ENCODE measurements at places on chromosomes 13 and 19.
A peak's percentile ranks its signal among the peaks of the same experiment; 100 is the strongest.

GRCh38 chr19:5880604-5881078 is 10.3 kb upstream of the FUT5 start:
- DNase-seq = no peak

DNA sequence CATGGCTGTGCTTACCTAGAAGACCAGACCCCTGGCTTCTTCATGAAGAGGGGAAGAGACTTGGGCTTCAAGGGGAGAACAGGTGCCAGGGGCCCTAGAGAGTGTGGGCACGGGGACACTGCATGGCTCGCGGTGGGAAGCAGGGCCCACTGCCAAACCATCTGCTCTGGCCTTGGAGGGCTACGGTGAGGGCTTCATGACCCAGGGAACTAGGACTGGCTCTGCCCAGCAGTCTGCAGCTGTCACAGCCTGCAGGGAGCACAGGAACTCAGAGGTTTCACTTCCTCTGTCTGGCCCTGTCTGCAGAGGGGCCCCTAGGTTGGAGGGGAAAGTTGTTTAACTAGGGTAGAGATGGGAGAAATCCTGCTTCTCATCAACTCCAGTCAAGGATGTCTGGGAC is 4.3 kb downstream of the ERCC1 start:
- DNase-seq = peak; percentile 81

DNA sequence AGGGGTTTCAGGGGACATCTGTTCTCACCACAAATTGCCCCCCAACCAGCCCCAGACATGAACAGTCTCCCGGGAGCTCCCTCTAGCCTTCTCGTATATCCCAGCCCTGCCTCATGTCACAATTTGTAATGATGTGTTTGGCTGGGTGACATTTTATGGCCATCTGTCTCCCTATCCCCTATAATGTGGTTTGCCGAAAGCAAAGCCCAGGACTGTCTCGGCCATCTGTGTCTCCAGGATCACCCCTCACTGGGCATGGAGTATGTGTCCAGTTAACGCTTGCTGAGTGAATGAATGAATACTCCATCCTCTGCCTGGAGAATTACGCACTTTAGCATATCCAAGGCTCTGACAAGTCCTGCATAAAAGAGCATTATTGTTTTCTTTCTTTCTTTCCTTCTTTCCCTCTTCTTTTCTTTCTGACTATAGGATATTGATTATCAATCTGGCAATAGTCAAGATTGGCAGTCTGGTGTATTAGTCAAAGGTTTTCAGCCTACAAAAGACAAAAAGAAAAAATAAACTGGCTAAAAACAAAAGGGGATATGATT is 15.1 kb downstream of the HPN start:
- no peak for DNase-seq

- DNase-seq = no peak
Observed at GRCh38 chr19:16232568-16232967, 34.9 kb downstream of the AP1M1 start.

GRCh38 chr19:11247391-11247790 is 8.0 kb downstream of the ANGPTL8 start:
- no peak for DNase-seq

- DNase-seq = peak; percentile 42
Observed at GRCh38 chr13:25286308-25286968, 850 bp downstream of the MTMR6 start.

- DNase-seq = no peak
Observed at GRCh38 chr19:3049089-3049488, 13.2 kb downstream of the TLE5 start.

- no peak for DNase-seq
Observed at GRCh38 chr19:11265785-11266236, 3.5 kb upstream of the DOCK6 start.

DNA sequence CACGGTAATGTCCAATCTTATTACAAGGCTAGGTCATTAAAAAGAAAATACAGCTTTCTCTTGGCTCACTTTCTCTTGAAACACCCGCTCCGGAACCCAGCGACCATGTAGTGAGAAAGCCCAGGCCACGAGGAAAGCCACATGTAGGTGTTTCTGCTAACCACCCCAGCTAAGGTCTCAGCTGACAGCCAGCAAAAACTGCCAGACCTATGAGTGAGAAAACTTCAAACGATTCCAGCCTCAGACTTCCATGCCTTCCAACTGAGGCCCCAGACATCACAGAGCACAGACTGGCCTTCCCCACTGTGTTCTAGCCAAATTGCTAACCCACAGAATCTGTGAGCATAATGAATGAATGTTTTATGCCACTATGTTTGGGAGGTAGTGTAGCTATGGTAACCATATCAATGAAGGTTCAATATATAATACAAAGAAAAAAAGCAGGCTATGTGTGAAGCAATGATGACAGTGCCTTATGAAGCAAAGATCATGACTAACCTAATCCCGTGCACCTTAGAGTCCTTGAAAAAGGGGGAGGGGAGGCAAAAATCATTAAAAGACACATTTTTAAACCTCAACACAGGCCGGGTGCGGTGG is 11.9 kb upstream of the TPTE2 start:
- DNase-seq = no peak

DNA sequence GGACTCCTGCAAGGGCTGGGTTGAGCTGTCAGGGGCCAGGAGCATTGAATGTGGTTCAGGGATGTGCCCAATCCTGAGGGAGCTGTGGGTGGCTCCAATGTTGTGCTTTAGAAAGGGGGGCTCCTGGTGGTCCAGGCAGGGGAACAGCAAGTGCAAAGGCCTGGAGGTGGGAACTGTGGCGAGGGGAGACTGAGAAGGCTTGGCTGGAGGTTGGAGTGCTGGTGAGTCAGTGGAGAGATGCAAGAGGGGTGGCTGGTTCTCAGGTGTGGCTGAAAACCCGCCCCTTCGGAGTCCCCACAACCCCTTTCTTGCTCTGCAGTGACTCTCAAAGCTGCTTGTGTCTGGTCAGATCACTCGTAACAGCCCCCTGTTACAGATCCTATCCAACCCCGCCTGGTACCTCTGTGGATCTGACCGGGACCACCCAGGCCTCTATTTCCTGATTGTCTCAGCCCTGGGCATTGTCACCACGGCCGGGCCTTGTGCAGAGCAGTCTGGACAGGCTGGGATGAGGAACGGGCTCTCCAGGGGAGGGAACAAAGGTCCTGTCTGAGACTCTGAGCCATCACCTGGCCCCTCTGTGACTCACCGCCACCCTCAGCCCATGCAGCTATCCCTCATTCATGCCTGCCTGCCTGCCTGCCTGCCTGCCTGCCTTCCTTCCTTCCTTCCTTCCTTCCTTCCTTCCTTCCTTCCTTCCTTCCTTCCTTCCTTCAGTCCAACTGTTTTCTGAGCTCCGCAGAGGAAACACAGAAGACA is 1.4 kb upstream of the KCNN1 start:
- no peak for DNase-seq

DNA sequence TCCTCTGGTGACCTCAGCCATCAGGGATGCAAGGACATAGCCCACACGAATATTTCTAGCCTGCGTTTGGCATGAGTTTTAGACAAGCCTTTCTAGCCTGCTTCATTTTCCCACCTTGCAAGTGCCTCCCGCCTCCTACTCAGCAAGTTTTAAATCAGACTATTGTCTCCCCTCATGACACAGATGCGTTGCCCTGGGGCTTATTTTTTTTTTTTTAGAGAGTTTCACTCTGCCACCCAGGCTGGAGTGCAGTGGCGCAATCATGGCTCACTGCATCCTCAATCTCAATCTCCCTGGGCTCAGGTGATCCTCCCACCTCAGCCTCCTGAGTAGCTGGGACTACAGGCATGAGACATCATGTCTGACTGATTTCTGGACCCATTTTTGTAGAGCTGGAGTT is 14.6 kb downstream of the GJB2 start:
- no peak for DNase-seq

- DNase-seq = no peak
Observed at GRCh38 chr13:78875792-78876580, 217.0 kb upstream of the OBI1 start.

- no peak for DNase-seq
Observed at GRCh38 chr13:71798707-71799106, 68.3 kb downstream of the DACH1 start.

GRCh38 chr13:69828527-69828926 is 279.1 kb upstream of the ATXN8OS start:
- DNase-seq = no peak

- DNase-seq = no peak
Observed at GRCh38 chr19:57599377-57599760, 316 bp upstream of the ZNF530 start.

GRCh38 chr19:8571006-8571411 is 6.2 kb downstream of the MYO1F start:
- DNase-seq = no peak

DNA sequence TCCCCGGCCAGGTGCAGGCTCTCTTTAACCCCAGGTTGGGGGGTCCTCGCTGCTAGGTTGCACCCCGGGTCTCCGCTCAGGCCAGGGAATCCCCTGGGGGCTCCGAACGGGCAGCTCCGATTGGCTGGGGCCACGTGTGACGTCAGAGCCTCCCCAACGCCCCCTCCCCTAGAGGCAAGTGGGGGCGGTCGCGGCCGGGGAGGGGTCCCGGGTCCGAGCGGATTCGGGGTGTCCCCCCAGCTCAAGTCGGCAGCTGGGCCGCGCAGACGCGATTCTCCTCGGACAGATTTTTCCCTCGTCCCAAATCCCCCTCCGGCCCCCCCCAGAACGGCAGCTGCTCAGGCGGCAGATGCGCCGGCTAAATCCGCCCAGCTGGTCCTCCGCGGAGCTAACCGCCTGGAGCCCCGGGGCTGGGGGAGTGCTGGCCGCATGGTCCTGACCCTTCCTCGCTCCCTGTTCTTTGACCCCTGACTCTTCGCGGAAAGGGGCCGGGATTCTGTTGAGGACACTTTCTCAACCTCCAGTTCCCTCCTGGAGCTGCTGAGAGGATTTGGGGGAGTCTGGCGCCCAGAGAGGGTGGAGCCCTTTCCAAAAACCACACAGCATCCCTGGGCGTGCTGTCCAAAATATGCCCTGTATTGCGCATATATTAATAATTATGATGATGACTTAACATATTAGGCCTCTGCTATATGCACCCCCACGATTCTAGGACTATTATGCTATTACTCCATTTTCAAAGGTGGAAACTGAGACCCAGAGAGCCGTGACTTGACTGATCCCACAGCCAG is 25.4 kb upstream of the SEMA6B start:
- DNase-seq = no peak

GRCh38 chr19:17243830-17244617 is 1.7 kb downstream of the NR2F6 start:
- DNase-seq = no peak

DNA sequence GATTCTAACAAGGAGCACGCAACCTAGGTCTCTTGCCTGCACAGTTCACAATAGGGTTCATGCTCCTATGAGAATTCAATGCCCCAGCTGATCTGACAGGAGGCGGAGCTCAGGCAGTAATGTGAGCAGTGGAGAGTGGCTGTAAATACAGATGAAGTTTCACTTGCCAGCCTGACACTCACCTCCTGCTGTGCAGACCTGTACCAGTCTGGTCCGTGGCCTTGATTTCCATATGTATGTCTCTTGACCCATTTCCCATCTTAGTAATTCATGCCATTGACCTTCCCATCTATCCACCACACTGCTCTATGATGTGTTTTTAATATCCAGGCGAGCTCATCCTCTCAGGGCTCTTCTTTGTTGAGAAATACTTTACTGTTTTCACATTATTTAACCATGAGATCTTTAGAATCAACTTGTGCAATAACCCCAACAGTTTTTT is 95.2 kb downstream of the LRCH1 start:
- no peak for DNase-seq

DNA sequence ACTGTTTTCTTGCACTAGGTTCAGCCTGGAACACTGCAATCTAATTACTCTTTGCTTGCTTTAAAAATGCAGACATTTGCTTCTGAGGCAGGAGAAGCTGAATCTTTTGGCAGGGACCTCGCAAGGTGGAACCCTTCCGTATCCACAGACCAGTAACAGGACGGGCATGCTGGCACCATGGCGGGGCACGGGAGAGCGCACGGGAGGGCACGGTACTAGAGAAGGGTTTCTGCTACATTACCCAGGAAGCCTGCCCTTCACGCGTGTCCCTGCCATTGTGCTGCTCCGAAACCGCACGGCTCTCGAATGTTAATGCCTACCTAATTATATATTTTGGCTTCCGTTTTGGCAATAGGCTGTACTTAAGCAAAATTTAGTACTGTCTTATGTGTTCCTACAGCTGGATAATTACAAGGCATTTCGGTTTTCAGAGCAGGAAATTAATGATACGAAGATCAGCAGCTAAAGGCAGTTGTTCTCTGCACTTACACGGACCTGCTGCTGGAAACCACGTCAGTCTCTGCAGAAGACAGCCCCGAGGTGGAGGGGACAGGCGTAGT is 430.4 kb downstream of the IRS2 start:
- DNase-seq = no peak

GRCh38 chr19:55376241-55376933 is at the start of gene TMEM190:
TSS of gene TMEM190 (plus strand) at chr19:55376826. CDS start at chr19:55376854, 28 bp downstream.
- no peak for DNase-seq

GRCh38 chr19:3783660-3784584 is 2.3 kb downstream of the MATK start:
- DNase-seq = no peak

DNA sequence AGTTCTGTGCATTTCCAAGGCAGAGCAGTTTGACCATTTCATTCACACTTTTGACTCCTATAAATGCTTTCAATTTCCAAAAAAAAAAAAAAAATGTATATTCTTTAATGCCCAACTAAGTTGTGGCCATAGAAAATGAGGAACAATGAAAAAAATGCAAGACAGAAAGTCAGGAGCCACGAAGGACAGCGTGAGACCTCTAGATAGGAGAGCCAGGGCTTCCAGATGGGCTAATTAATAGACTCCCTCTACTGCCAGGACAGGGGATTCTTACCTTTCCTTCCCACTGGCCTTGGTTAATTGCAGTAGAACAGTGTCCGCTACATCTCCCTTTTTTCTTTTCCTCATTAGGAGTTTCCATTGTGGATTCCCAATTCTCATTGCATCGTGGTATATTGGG is 8.6 kb downstream of the FPR3 start:
- DNase-seq = no peak

- DNase-seq = no peak
Observed at GRCh38 chr13:97179501-97179900, 42.6 kb upstream of the MBNL2 start.

- peak; percentile 60 for DNase-seq
Observed at GRCh38 chr13:60397704-60398378, 821 bp downstream of the TDRD3 start.

GRCh38 chr13:96474181-96474557 is 384.3 kb downstream of the HS6ST3 start:
- no peak for DNase-seq

GRCh38 chr19:16458391-16459341 is 13.1 kb downstream of the EPS15L1 start:
- DNase-seq = no peak

DNA sequence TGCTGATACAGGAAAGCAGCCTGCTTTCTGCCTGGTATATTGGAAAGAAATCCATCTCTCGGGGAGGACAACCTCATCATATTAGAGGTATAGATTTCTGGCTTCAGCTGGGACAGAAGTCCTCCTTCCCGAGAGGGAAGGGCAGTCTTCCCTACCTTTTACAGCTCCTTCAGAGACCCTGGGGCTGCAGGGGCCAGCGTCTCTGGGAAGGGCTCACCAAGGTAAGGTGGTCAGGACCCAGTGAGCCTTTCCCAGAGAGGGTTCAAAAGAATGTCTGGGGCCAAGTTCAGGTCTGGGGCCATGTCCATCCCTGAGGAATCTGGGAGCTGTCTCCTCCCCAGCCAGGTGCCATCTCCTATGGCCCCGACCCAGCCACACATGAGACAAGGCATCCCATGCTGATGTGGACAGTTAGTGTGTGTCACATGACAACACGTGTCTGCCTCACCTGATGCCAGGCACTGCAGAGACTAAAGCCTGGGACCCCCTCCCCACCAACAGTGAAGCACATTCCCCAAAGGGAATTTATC is 136.4 kb downstream of the URI1 start:
- no peak for DNase-seq

GRCh38 chr19:50510700-50511068 is 307 bp downstream of the JOSD2 start:
- no peak for DNase-seq

- no peak for DNase-seq
Observed at GRCh38 chr13:37070956-37071355, 11.5 kb upstream of the SUPT20H start.

Data from GM13977 (cell line).